ENCODE measurements at places on chromosomes 7 and 10. TPM values are rescaled to one million over a fixed set of nuclear protein-coding genes. Genes with fewer than 3 reads are reported as not detected.

- no peak for DNase-seq
Observed at GRCh38 chr7:30433082-30433481, 45.5 kb downstream of the NOD1 start.

DNA sequence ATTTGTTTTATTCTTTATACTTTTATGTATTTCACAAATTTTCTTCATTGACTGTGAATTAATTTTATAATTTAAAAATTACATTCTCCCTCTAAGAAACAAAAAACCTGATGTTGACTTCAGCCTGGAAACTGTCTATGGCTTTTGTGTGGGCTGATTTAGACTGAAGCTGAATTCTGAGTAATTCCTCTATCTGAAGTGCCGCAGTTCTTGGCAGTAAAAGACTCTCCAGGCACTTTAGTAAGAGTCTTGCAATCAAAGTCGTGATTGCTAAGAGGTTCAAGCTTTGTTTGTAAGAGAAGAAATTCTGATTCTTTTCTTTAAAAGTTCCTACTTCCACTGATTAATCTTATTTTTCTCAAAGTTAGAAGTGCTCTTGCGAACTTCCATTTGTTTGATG, 3.4 kb upstream of the CEP41 start:
- DNase-seq, result no peak

- no peak for DNase-seq
Observed at GRCh38 chr10:5840314-5841307, 27.4 kb upstream of the GDI2 start.

DNA sequence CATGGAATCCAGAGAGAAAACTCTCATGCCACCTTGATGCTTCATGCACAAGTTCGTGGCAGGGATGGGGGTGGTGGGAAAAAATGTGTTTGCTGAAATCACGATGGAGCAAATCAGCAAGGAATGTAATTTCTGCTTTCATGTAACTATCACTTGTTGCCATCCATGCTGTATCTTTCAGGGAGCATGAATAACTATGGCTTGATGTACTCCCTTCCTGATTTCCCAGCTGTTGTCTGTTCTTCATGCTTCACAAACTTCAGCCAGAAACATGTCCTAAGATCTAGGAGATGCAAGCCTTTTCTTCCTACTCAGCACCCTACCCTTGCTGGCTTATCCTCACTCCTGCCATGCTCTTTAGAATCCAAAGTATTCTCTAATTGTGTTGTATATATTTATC, 64.0 kb downstream of the LRRC4 start:
- DNase-seq, result no peak

DNA sequence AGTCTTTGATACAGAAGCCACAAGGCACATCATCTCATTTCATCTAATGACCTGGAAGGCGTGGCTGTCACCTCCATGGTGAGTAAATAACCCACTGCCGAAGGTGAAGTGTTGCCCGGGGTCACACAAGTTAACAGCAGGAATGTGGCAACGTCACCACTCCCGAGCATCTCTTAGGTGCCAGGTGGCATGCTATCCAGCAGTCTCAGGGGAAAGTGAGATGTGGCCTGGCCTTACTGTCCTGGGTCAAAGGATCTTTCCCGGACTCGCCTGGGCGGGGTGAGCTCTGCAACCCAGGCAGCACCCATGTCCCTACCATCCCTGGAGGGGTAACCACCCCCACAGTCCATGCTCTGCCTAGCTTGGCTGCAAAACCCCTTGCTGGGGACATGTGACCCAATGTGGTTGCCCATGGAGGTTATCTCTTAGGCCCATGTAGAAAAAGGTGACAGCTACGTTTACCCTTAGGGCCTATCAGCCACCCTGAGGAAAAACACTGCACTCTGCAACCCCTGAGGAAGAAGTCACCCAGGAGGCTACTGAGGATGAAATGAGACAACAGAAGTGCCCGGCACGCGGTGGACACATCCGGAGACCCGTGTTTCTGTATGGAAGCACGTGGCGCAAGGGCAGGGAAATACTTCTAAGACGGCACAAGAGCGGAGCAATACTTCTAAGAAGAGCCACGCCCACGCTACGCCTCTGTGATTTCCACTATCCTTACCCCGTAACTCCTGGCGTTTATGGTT, 52.0 kb downstream of the BAIAP2L1 start:
- no peak for DNase-seq

- DNase-seq, result no peak
Observed at GRCh38 chr10:133528296-133528844, 1.2 kb downstream of the CYP2E1 start.

DNA sequence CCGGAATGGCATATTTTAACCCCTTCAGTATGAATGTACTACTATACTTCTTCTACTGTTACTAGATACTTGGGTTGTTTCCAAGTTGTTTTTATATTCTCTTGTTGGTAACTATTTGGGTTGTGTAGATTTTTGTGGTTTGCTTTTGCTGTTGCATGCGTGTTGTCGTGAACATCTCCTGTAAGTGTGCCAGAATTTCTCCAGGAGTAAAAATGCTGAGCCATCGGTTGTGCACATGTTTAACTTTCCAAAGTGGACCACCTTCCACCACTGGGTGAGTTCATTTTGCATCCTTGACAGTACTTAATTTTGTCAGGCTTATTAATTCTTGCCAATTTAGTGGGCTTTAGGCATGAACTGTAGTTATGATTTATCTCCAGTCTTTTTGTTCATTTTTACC, 47.9 kb downstream of the CSGALNACT2 start:
- DNase-seq, result no peak

Gene PLAC9
- total RNA-seq, result not detected
